ENCODE measurements at places on chromosomes 5 and 9.
A peak's percentile ranks its signal among the peaks of the same experiment; 100 is the strongest.

DNA sequence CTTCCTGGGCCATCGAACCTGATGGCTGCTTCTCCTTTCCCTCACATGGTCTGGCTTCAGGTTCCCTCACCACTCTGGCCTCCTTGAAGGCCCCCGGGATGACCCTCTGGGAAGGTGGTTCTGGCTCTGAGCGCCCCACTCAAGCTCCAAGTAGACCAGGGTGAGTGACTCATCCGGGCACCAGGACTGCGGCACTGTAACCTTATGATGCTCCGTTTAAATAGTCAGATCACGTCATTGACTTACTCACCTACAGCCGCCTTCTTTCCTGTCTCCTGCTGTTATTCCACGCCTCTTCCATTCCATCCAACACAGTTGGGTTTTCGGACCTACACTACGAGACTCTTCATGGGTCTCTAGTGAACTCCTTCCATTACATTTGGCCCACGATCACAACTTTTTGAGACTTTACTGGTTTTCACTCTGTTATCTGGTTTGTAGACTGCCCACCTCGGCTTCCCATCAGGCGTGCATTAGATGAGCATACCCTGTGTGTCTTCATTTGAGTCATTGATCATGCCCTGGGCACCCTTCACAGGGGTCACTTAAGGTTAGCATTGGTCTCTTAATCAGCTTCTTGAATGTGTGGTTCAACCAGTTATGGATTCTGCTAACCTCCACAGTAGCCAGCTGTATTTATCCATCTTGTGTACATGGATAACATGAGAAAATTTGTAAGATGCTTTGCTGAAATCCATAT is 138.8 kb upstream of the LMX1B start:
- no peak for DNase-seq

DNA sequence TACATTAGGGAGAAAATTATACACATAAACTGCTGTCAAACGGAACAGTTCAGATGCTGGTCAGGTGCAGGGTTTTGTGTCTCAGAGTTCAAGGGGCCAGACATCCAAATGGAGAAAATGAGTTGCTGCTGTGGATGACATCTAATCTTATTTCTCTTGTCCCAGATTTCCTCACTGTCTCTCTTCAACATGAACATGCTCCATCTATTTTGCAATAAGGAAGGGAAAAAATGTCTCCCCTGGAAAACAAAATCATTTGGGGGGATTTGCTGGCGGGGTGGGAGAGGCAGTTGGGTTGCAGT is 51.2 kb downstream of the SHB start:
- no peak for DNase-seq

DNA sequence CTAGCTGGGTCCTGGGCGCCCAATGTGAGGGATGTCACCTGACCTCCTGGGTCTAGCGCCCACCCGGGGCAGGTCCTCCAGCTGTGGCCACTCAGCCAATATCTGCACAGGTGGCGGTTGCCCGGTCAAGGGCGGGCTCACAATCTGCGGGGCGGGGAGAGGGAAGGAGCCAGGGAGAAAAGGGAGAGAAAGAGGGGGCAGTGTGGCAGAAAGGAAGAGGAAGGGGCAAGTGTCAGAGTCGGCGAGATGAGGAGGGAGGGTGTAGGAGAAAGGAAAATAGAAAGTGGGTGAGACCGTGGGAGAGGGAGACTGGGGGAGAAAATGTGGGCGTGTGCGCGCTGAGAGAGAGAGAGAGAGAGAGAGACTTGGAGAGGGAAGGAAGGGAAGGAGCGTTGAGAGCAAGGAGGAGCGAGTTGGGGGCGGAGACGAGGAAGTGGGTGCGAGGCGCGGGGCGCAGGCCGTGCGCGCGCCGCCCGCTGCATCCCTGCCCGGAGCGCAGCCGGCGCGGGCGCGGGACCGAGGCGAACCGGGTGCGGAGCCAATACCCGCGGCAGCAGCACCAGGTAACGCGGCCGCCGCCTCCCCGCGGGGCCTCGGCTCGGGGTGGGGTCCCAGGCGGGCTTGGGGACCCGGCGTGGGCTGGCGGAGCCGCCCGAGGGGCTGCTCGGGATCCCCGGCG is at the start of gene HRH2:
Gene HRH2, plus strand, starts transcription at position 479 of the 679 bp plus-strand sequence. CDS start 25,163 bp downstream, outside the sequence.
- peak; percentile 58 for DNase-seq

DNA sequence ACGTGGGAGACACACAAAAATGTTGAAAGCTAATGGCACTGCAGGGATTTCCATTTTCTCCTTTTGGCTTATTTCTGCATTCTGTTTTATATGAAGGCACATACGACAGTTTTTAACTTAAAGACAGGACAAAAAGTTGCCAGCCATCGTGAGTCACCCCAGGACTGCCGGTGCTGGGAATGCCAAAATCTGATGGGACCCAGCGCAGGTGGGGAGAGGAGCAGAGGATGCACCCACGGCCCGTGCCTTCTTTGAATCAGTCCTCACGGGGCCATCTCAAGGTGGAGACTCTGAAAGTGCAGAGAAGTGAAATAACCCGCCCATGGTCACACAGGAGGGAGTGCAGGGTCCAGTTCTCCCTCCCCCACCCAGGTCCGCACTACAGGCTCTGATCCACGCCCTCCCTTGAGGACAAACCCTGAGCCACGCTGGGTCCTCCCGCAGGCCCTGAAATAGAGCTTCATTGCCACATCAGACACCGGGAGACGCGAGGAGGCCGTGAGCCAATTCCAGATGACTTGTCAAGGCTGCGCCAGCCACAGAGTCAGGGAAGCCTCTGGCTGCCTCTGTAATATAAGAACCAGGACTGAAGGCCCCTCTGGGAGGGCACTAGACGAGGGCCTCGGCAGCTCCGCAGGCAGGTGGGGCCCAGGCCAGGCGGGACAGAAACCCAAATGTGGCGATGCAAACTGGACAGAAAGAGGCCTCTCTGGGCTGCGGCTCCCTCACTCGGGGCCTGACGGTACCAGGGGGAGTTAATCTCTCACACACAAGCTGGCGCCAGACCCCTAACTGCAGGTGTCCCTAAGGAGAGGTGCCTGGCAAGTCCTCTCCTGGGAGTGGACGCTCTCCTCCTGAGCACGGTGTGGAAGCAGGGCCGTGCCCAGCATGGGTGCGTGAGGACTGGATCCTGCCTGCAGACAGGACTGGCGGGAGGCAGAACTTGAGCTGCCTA is 22.9 kb downstream of the ADAMTS2 start:
- no peak for DNase-seq

DNA sequence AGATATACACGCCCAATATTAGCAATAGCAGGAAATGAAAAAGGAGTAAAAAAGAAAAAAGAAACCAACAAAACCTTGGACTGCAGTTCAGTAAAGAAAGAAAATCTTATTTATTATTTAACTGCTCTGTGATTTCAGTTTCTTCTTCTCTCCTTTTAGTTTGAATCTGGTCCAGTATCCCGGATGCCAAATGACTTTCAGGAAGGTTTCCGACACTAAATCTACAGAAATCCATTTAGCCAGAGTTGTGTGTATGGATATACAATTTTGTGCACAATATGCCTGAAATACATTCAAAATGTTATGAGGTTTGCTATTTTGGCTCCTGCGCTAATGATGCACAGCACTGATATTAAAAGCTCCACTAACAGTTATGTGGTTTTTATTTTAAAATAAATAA is 64.5 kb downstream of the FBXL7 start:
- DNase-seq = no peak

- no peak for DNase-seq
Measured at GRCh38 chr5:43038496-43038989, 1.6 kb downstream of the ANXA2R start.

GRCh38 chr9:136354592-136355085 is 8.9 kb downstream of the DNLZ start:
- no peak for DNase-seq

DNA sequence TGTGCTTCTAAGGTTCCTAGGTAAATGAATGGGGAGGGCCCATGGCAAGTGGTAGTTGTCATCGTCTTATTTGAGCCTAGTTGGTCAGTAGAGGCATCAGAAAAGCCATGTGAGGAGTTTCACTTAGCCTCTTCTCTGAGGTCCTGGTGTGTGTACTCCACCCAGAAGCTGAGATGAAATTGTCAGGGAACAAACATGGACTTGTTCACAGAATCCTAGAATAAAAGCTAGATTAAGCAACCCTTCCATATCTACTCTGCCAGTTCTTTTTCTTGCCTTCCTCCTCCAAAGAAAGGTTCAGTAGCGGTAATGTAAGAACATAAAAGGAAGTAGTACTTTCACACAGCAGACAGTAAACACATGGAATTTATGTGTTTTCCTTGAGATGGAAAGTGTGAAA is 70.4 kb downstream of the ARHGAP26 start:
- no peak for DNase-seq

GRCh38 chr9:131366761-131367401 is 27.0 kb upstream of the PRRC2B start:
- no peak for DNase-seq

Data from GF-D8 (cell line).